ENCODE measurements at places on chromosomes 7 and 10.

- no peak for DNase-seq
Measured at GRCh38 chr7:66747881-66748511, 7.5 kb downstream of the RABGEF1 start.

DNA sequence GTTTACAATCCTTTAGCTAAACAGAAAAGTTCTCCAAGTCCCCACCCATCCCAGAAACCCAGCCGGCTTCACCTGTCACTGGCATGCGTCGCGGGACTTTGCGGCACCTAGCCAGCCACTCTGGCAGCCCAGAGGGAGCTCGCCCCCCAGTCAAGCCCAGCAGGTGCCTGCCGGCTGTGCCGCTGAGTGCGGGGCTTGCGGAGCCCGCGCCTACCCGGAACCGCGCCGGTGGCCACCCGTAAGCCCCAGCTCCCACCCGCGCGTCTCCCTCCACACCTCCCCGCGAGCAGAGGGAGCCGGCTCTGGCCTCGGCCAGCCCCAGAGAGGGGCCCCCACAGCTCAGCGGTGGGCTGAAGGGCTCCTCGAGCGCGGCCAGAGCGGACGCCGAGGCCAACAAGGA is 446.1 kb downstream of the GRM8 start:
- no peak for DNase-seq

DNA sequence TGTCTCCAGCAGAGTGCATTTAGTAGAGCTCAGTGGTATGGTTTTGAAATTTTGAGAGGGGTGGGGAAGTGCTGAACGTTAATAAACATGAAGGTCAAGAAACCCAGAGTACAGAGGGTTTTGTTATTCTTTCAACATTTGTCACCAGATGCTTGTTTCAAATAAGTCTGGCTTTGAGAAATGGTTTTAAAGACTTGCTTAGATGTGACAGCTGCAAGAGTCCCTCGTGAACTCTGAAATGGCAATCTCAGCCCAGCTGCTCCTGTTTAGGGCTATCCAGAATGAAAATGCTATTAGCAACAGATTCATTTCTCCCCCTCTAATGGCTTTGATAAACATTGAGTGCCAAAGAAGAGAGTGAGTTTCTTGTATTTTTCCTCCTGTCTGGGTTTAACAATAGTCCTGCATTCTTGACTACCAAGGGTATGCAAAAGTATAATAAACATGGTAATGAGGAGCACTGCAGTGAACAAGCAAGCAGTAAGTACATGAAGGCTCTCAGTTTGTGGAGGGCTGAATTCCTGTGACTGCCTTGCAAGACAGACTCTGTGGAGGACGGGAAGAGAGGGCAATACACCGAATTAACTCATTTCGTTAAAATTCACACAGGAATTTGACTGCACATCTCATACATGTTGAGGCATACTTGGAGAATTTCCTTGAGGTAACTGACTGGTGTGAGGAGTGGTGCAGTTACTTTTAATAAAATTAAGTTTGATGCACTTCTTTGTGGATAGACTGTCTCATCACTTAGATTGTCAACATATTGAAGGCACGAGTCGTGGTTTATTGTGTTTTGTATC is 490.9 kb downstream of the REEP3 start:
- no peak for DNase-seq

DNA sequence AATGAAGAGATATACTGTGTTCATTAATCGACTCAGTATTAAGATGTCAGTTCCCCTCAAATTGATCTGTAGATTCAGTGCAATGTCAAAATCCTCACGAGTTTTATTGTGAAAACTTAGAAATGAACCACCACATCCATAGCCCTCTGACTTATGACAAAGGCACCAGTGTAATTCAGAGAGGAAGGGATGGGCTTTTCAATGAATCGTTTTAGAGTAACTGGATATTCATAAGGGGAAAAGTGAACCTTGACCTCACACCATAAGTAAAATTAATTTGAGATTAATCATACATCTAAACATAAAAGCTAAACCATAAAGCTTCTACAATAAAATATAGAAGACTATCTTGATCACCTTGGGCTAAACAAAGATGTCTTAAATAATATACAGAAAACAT is 128.1 kb downstream of the ELFN1 start:
- DNase-seq = no peak

- DNase-seq = no peak
Measured at GRCh38 chr10:73225518-73225917, 21.5 kb downstream of the DNAJC9 start.

DNA sequence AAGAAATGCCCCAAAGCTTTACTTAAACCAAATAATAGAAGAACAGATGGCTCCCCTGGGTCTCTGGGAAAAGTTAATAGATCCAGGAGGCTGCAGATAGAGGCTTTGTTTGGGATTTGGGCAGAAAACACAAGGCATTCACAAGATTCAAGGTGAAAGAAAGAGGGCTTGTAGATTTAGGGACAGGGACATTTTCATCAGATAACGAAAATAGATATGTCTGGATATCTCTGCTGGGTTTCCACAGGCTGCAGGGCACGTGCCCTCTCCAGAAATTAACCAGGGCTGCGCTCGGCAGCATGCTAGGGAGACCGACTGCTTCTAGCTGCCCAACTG is 14.9 kb downstream of the CARD11 start:
- DNase-seq = no peak

Data from activated CD4-positive, CD25-positive, alpha-beta regulatory T cell (primary cell).